ENCODE measurements at places on chromosomes 4 and X.

DNA sequence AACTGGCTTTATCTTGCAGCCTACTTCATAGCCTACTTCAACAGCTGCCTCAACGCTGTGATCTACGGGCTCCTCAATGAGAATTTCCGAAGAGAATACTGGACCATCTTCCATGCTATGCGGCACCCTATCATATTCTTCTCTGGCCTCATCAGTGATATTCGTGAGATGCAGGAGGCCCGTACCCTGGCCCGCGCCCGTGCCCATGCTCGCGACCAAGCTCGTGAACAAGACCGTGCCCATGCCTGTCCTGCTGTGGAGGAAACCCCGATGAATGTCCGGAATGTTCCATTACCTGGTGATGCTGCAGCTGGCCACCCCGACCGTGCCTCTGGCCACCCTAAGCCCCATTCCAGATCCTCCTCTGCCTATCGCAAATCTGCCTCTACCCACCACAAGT lies 4.0 kb downstream of the GPR50 start:
- no peak for DNase-seq

GRCh38 chr4:119598521-119598920 lies 30.1 kb downstream of the PDE5A start:
- DNase-seq: no peak

DNA sequence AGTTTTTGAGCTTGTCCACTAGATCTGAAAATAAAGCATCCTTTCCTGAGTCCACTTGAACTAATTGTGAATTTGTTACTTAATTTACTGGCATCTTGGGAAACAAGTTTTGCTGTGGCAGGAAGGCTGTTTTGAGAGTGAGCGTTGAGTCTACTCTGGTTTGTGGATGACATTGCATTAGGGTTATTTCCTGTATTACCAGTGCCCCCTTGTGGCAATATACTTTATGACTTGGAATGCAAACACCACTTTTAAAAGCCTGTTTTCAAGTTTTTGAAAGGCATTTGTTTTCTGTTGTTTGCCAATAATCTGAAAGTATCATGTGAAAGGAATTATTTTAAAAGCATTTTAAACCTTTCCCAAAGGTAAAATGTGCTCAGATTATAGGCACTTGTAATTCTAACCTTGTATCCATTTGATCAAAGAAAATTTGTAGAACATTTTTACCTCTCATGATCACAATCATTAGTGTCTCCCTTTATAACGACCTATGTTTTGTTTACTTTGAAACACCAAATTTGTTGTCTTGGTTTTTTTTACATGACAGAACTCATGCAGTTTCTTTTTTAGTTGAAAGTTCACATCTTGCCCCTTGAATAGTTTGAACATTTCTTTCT lies 18.0 kb upstream of the CYP2U1 start:
- DNase-seq: peak; percentile 81

GRCh38 chr4:89322671-89323070 lies 15.1 kb upstream of the GPRIN3 start:
- DNase-seq: no peak

DNA sequence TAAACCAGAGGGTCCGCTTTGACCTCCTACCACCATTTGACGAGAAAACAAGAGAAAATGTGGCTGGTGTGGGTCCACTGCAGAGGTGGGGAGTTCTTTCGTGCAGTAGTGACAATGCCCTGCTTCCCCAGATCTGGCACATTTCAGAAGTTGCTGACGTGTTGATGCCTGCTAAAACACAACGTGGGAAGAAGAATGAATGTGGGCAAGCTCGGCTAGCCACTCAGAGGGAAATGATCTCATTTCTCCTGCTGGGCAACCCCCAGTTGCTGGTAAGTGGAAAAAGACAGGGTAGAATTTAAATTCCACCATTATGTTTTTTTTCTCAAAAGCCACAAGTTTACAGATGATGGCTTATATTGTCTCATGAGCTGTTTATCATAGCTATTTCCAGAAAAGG lies 77.9 kb downstream of the LUZP4 start:
- DNase-seq: peak; percentile 56

GRCh38 chr4:140115140-140115539 lies 38.8 kb downstream of the MAML3 start:
- DNase-seq: no peak

DNA sequence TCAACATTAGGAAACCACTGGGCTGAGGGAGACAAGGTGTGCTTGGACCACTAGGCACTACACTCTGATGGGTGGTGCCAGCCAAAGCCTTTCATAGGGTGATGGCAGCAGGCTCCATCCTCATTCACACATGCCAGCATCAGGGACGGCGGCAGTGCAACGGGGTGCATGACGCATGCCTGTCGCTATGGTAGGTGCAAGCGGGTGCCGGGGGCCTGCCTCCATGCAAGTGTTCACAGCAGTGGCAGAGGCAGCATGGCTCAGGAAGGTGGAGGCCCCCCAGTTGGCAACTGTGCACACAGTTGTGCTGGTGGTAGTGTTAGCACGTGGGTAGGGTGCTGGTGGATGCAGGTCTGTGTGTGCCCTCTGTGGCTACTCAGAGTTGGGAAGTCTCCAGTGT lies 184.1 kb downstream of the RELL1 start:
- no peak for DNase-seq

DNA sequence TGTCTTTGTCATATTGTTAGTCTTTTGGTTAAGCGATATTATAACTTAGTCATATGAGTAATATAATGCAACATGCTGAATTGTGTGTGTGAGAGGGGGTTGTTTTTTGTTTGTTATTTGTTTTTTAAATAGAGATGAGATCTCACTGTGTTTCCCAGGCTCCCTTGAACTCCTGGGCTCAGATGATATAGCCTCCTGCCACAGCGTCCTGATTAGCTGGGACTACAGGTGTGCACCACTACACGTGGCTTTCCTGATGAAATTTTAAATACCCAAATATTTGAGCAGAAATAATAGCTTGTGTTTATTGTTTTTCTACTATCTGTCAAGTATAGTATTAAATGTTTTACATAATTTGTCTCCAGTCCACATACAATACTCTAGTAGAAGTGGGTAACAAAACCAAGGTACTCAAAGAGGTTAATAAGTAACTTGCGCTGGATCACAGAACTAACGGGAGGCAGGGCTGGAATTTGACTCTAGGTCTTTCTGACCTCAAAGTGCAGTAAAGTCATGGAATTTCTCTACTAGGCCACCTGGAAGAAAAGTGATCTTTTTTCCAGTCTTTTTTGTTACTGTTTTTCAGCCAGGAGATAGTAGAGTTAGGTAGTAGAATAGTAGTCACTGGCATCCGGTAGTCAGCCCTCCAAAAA lies 47.8 kb downstream of the CLCN3 start:
- no peak for DNase-seq

DNA sequence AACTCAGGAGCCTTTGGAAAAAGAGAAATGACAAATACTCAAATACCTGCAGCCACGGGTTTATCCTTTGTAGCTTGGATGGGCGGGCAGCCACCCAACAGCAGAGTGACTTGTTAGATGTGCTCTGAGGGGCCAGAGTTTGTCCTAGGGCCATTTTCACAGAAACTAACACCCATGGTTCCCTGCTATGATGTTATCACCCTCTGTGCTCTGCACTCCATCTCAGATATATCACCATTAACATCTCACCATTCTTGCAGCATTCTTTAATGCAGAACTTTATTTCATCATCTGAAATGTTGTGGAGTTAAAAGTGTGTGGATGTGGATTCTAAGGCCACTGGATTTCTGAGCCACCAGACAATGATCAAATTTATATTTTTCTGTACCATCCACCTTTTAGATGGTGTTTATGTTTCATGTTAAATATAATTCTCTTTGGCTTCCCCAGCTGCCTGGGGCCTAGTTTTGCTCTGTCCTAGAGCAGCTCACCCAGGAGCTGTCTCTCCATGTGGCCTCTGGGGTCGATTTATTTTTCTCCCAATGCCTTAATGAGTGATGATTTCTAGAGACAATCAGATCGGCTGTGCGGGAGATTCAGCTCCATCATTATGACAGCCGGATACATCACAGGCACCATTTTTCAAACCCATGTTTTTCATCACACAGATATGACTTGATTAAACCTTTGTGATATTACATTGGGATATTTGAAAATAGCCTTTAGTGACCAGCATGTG lies 380.8 kb downstream of the BCOR start:
- no peak for DNase-seq

- DNase-seq: no peak
Measured at GRCh38 chr4:137655302-137655701, 123.0 kb upstream of the PCDH18 start.

- DNase-seq: no peak
Measured at GRCh38 chr4:174133551-174133950, 149.9 kb downstream of the FBXO8 start.

DNA sequence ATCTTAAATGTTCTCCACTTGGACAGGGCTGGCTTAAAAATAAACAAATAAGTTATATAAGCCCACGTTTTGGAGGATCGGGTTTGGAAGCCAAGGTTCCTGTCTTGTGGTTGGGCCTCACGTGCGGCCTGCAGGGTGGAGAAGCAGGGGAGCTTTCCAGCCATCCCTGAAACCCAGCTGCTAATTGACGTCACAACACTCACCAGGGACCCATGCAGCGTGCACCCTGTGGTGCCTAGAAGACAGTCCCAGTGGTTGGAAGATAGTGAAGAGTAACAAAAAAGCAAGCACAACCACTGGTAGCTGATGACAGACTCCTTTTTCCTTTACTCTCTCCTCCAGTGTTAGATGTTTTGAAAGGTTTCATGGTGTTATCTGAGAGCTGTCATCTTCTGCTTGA lies 142.0 kb upstream of the RBPJ start:
- DNase-seq: no peak
